ENCODE measurements at places on chromosomes 13 and 19. TPM values are rescaled to one million over a fixed set of nuclear protein-coding genes. Genes with fewer than 3 reads are reported as not detected.

DNA sequence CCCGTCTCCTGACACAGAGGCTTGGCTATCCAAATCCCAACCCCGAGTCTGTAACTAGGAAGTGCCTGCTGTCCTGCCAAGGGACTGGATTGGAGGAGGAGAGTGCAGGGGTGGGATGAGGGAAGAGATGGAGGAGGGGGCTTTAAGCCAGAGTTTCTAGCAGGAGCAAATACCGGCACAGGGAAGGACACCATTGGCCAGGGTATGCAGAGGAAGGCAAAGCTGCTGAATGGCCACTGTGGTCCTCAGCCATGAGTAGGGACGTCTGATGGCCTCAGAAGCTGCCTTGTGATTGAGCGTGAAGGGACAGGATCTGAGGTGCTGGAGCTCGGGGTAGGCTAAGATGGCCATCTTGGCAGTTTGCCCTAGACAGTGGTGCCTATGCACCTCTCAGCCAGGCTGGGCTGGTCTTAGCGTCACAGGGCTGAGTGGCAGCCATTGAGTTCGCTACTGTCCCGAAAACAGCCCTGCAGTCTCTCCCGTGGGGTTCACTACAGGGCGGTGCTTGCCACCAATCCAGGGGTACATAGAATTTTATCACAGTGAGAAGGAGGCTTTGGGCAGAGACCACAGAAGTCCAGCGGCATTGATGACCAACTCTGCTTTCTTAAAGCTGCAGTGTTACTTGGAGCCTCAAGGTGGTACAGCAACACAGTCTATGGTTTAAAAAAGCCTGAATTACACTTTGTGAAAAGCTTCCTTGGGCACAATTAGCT is 61.8 kb downstream of the AKAP11 start:
- H3K27ac ChIP-seq: no peak overlapping the region
- H3K4me1 ChIP-seq: peaks cover 7% of the 10 kb centered on the region
- no peaks in the 10 kb centered on the region for H3K27me3 ChIP-seq
- H3K36me3 ChIP-seq: no peaks in the 10 kb centered on the region
- no peak overlapping the region for H3K4me3 ChIP-seq

DNA sequence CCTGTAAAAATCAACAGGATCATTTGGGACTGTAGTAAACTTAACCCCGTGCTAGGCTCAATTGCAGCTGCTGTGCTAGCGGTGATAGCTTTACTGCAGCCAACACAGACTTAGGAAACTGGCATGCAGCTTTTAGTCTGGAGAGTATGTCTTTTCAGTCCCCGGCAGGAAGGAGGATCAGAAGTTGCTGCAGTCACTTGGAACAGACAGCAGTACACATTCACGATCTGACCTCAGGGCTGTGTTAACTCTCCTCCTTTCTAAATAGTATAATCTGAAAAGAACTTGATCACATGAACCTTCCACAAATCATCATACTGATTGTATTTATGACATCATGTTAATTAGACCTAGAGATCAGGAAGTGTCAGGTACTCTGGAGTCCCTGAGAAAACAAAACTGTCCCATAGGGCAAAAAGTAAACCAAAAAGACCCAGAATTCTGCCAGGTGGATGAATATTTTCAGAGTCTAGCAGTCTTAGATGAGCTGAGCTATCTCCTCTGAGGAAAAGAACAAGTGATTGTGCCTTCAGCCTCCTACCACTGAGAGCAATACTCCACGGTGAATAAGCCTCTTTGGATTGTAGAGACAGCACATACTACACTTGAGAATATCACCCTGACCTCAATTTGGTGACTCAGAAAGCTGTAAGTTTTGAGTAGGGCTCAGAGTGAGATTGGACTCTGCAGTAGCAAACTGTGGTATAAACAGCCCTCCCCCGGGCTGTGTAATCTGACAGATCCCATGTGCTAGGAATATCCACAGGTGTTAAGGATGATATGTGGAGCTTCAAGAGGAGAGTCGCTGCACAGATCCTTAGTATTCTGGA is 181.0 kb upstream of the GPR12 start:
- H3K4me1 ChIP-seq: no peaks in the 10 kb centered on the region
- DNase-seq: no peak

The EID2 gene
- 19.6 TPM for total RNA-seq

The CYP4F2 gene
- not detected for total RNA-seq

The FLT3LG gene
- 1.4 TPM for total RNA-seq

- H3K27ac ChIP-seq: no peak overlapping the region
- no peak for DNase-seq
- no peak overlapping the region for H3K4me3 ChIP-seq
- H3K27me3 ChIP-seq: no peaks in the 10 kb centered on the region
Measured at GRCh38 chr13:19772306-19772705, 10.4 kb downstream of the PSPC1 start.

- H3K27ac ChIP-seq: no peak overlapping the region
- H3K4me3 ChIP-seq: no peak overlapping the region
- H3K27me3 ChIP-seq: peaks cover 2% of the 10 kb centered on the region
- no peaks in the 10 kb centered on the region for H3K36me3 ChIP-seq
- no peak for DNase-seq
Measured at GRCh38 chr19:48656840-48657474, 11.0 kb upstream of the CA11 start.

Data from endothelial cell (in vitro differentiated cells).